Stimulated activated CD8-positive, alpha-beta memory T cell treated with anti-CD3 and anti-CD28 coated beads, Interleukin-7, amount 100 ng/mL, for 48 hours (primary cell): ENCODE measurements at places on chromosomes 4 and X.
A peak's percentile ranks its signal among the peaks of the same experiment; 100 is the strongest.

- DNase-seq = no peak
Observed at GRCh38 chrX:55521687-55522086, 32.0 kb upstream of the USP51 start.

- no peak for DNase-seq
Observed at GRCh38 chrX:150506486-150506885, 61.9 kb upstream of the MTM1 start.

DNA sequence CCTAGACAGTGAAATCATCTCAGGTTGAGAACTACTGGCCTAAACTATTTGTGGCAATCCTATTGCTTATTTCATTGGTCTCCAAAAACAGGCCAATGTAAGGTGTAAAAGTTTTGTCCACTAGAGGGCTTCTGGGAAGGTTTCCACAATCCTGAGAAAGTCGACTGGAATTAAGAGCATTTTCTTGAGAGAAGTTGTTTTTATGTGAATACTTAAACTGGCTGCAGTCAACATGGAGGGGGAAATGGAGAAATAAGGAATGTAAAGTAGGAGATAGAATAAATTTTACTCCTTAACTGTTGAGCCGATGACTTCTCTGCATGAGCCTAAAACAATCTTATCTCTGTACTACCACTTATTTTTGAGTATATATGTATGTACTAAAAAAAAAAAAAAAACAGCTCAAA, 11.0 kb upstream of the EIF4E start:
- DNase-seq = no peak

DNA sequence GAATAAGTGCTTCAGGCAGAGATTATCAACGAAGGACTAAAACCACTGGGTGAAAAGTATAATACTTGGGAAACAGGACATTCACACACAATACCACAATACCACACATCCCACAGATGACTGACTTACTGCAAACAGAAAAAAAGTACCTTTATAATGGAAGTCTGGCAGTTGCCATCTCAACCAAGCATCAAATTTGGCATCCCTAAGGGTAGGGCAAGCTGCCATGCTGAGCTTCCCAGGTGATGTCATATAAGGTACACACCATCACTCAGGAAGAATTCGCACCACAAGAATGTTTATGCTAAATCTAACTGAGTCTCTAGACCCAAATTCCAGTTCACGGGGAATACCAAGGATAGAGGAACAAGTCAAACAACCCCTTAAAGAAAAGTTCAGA, 9.1 kb downstream of the QDPR start:
- DNase-seq = no peak

GRCh38 chr4:40214038-40214437, 17.2 kb downstream of the RHOH start:
- no peak for DNase-seq

GRCh38 chrX:123303429-123303828, 119.4 kb downstream of the GRIA3 start:
- no peak for DNase-seq

- no peak for DNase-seq
Observed at GRCh38 chr4:3461515-3462291, 1.4 kb upstream of the DOK7 start.

DNA sequence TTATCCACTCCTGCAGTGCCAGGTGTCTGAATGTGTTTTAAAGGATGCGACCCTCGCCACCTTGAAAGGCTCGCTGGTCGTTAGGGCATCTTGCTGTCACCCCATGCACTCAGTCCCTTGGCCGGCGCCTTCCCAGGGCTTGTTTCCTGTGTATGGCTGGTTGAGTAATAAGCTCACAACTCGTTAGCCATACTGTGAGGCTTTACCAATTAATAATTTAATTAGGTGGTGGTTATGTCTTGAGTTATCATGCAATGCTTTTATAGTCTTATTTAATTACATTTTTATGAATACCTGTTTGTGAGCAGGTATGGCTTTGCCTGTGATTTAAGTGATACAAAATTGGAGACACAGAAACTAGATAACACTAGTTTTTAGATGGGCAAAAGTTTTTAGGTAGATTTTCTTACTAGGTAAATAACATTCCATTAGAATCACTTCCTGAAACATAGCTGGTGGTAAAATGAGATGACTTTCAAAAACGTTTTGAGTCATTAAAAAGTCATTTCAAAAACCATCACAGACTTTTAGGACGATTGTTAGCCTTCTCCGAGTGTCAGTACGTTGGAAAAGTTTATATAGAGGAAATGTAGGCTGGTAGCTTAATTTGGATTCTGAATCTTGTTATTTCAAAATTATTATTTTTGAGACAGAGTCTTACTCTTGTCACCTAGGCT, 18.2 kb downstream of the PTTG2 start:
- no peak for DNase-seq

DNA sequence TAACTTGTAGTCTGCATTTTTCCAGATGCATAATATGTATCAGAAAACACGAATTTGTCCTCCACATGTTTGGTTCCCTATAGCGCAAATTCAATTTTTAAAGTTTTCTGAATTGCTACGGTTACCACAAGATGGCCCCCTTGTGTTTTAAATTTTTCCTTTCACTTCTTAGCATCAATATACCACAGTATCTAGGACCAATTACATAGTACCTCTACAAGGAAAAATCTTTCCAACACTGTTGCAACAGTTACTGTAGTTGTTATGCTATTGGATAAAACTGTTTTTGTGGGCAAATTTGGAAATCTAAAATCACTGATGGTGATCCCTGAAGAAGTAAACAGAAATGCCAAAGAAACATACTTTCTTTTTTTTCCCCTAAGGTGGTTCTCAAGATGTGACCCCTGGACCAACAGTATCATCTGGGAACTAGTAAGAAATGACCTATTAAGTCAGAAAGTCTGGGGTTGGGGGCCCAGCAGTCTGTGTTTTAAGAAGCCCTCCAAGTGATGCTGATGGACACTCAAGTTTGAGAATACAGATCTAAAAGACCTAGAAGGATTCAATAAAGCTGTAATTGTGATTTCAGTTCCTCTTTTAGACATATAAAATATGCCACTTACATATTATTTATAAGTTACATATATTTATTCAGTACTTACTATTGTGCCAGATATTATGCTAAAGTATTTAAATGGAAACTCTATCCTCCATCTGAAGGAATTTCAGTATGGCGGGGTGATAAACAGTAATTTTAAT, 3.1 kb downstream of the ZGRF1 start:
- no peak for DNase-seq

DNA sequence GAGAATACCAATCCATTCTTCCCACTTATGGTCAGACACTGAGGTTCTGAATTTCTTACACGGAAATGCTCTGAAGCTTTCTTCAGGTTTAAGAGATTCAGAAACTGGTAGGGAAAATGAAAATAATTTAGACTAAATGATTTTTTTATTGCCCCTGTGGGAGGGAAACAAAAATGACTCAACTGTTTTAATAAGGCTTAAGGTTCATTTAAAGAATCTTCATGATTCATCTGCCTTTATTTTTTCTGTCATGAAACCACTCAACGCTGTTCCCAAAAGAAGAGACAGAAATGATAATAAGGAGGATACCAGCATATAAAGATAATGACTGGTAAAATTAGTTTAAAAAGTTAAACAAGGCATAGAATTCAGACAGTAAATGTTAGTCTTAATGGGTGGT, 39.3 kb upstream of the FAM47B start:
- no peak for DNase-seq

DNA sequence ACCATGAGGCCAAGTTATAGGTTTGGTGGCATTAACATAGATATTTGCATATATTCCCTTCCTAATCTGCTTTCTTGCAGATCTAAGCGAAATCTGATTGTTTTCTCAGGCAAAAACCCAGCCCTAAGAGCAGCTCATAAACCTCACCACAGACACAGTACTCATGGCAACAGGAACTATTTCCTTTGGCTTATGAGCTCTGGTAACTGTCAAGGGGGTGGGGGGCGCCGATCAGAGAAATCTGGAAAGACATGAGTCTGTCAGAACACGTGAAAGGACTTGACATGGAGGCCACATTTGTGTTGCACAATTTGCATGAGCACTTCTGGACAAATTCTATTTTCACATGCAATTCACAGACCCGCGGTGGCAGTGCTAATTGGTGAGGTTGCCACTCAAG, 83.7 kb downstream of the MGST2 start:
- DNase-seq = no peak

DNA sequence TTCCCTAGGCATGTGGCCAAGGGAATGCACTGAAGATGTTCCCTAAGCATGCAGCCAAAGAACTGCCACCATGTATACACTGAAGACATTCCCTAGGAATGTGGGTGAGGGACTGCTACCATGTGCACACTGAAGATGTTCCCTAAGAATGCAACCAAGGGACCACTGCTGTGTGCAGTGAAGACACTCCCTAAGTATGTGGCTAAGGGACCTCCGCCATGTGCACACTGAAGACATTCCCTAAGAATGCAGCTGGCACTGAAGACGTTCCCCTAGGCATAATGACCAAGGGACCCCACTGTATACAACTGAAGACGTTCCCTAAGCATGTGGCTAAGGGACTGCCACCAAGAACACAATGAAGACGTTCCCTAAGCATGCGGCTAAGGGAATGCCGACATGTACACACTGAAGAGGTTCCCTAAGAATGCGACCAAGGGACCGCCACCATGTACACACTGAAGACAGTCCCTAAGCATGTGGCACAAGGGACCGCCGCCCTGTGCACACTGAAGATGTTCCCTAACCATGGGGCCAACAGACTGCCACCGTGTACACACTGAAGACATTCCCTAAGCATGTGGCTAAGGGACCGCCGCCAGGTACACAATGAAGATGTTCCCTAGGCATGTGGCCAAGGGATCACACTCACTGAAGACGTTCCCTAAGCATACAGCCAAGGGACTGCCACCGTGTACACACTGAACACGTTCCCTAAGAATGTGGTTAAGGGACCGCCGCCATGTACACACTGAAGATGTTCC, 25.6 kb downstream of the DHRSX start:
- DNase-seq = no peak

DNA sequence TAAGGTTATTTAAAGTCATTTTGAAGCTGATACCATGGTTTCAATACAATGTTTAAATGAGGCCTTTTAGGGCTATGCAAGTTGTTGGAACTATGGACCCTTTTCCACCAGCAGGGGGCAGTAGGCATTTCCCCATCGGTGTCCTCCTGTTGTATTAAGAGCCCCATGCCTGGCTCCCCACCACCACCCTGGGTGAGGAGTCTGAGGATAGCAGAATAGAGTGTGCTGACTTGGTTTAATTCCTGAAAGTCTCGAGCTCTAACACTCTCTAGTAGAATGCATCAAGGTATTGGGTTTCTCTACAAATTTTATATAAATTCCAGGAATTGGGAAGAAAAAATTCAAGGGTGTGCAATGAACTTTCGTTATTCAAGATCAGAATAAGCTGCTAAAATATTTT, 234.8 kb upstream of the JADE1 start:
- peak; percentile 56 for DNase-seq

DNA sequence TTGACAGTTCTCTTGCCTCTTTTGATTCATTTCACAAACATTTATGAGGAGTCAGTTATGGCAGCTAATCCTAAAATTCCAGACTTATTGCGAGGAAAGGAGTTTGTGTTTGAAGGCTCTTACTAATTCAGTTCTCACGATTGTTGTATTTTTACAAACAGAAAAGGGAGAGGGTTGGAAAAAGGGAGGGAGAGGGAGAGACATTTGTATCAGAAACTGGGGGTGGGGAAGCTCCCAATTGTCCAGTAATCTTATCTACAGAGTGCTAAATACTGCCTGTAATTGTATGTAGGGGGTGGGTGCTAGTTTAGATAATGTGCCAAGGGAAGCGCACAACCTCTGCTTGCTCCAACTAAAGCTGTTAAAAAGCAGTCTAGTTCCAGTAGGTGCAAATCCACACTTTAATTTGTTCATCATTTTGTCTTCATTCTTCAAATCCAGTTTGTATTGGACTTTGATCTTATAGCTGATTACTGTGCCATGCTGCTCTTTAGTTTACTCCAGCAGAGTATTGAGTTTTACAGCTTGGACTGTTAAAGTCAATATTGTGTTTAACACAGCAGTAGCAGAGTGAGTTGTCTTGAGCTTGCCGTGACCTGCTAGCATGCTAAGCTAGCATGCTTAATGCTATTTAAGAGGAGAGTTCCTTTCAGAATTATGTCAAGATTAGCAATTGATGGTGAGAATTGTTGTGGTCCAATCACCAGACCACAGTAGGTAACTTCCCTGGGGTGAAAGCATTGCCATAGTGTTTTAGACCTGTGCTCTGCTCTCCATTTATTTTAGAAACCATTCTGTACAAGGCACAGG, 13.9 kb downstream of the FNIP2 start:
- no peak for DNase-seq

DNA sequence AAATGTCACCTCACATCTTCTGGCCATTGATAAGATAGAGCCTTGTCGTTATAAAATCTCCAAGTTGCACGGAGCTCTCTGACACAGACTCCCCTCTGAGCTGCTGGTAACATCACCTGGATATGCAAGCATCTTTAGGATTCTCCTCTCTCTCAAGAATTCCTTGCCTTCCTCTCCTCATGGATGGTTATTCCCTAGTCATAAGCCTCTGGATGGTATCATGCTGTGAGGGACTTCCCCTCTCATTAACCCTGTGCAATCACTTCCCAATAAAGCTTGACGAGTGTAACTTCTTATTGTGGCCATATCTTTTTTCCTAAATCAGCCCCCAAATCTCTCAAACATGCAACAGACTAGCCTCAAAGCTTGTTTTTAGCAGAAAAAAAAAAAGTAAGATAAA, 1057.0 kb upstream of the SLIT2 start:
- DNase-seq = no peak

GRCh38 chr4:22897520-22898108, 204.9 kb downstream of the GBA3 start:
- no peak for DNase-seq

GRCh38 chr4:106201373-106201772, 114.6 kb downstream of the TBCK start:
- no peak for DNase-seq

DNA sequence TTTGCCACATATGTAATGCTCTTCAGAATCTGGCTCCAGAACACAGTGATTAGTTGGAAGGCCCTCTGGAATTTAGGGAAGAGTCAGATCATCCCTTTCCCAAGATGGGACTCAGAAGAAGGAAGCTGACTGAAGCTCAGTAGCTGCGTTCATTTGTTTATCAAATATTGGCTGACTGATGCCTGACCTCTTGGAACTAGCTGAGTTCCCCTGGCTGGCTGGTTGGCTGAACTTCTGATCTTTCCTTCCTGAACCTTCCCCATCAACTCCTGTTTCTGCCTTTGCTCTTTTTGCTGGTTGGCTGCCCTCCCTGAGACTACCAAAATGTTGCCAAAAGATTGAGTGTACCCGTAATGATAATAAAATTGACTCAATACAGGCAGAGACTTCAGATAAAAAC, 866.5 kb upstream of the INTU start:
- DNase-seq = no peak
